SJCRH30 (cell line): ENCODE measurements at places on chromosomes 2 and 18. TPM values are rescaled to one million over a fixed set of nuclear protein-coding genes. Genes with fewer than 3 reads are reported as not detected.
A peak's percentile ranks its signal among the peaks of the same experiment; 100 is the strongest.

- H3K4me3 ChIP-seq: no peak overlapping the region
- DNase-seq: no peak
- H3K4me1 ChIP-seq: no peaks in the 10 kb centered on the region
- no peak overlapping the region for H3K27ac ChIP-seq
These were observed 519.1 kb downstream of the SOX11 start for GRCh38 chr2:6211236-6211635.

DNA sequence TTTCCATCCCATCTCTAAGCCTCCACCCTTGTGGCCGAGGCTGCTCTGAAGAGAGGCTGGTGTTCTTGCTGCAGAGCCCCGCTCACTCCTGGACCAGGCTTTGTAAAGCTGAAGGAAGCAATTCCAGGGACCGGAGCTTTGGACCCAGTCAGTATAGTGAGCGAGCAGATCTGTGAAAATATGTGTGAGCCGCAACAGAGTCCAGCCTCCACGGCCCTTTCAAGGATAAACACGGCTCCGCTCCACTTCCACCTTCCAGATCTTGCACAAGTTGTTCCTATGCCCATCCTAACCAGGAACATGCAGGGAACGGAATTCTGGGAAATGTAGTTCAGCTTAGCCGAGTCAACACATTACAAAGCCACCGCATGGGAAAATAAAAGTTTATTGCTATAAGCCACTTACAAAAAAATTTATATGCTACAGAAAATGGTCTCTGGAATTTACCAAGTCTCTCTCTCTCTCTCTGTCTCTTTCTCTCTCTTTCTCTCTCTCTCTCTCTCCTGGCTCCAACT, 151.7 kb upstream of the ZNF521 start:
- H3K27me3 ChIP-seq: no peaks in the 10 kb centered on the region
- no peaks in the 10 kb centered on the region for H3K4me1 ChIP-seq
- no peaks in the 10 kb centered on the region for H3K36me3 ChIP-seq
- H3K27ac ChIP-seq: peak overlapping the region; percentile 53

GRCh38 chr2:178244777-178245176, 50.5 kb downstream of the OSBPL6 start:
- peaks cover 16% of the 10 kb centered on the region for H3K4me1 ChIP-seq
- H3K36me3 ChIP-seq: no peaks in the 10 kb centered on the region
- DNase-seq: no peak
- no peaks in the 10 kb centered on the region for H3K27me3 ChIP-seq
- H3K4me3 ChIP-seq: no peak overlapping the region
- H3K27ac ChIP-seq: no peak overlapping the region

The RRM2 gene
- 417 and 456 TPM in 2 replicates for total RNA-seq

The ADD2 gene
- total RNA-seq: 0.08 and 0.13 TPM in 2 replicates

DNA sequence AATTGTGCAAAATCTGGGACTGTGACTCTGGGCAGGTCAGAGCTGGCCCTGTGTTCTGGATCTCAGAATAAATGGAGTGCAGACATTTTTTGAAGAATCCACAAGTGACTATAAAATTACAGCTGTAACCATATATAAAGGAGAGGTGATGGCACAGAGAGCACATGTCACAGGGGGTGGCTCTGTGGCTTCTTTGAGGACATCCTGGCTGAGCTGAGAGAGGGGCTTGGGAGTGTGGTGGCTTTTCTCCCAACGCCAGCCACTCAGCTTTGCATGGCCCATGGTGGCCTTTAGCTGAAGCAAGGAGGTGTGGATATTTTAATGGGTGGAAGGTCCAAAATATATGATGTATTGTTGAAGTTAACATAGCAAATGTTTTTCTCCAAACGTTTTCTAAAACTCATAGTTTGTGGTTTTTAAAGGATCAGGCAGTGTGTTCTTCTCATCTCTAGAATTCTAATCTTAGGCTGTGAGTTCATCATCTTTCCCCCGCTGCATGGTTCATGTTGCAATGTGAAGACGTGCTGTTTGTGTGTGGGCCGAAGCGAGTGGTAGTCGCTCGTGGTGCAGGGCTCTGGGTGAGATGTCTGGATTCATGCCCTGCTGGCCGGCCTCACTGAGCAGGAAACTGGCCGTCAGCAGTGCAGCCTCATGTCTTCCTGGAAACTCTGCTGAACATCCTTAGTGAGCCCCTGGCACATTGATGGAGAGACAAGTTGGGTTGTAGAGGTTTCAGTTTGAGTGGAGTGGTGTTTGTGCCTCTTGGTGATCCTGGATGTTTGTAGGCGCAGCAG, 109.9 kb downstream of the ZNF236 start:
- H3K27ac ChIP-seq: no peak overlapping the region
- H3K4me1 ChIP-seq: no peaks in the 10 kb centered on the region
- no peaks in the 10 kb centered on the region for H3K27me3 ChIP-seq
- no peak overlapping the region for H3K4me3 ChIP-seq
- H3K36me3 ChIP-seq: no peaks in the 10 kb centered on the region

DNA sequence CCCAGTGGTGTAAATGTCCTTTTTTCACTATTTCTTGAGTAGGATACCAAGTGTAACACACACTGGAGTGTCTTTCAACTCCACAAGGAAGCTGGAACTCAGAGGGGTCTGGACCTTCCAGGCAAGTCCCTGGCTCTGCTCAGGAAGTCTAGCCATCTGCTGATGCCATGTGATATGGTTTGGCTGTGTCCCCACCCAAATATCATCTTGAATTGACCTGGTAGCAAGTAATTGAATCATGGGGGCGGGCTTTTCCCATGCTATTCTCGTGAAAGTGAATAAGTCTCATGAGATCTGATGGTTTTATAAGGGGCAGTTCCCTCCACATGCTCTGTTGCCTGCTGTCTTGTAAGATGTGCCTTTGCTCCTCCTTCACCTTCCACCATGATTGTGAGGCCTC, 99.4 kb upstream of the CDC42EP3 start:
- H3K36me3 ChIP-seq: no peaks in the 10 kb centered on the region
- no peaks in the 10 kb centered on the region for H3K27me3 ChIP-seq
- no peak overlapping the region for H3K27ac ChIP-seq

DNA sequence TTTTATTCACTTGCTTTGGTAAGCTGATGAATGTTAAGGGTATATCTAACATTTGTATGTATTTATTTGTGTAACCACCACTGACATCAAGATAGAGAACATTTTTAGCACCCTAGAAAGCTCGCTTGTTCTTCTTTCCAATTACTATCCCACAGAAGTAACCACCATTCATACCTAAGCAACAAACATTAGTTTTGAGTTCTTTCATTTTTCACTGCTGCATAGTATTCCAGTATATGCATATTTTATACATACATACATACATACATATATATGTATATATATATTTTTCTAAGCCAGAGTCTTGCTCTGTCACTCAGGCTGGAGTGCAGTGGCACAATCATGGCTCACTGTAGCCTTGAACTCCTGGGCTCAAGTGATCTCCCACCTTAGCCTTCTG, 11.1 kb upstream of the DYM start:
- DNase-seq: no peak
- no peaks in the 10 kb centered on the region for H3K27me3 ChIP-seq
- H3K36me3 ChIP-seq: no peaks in the 10 kb centered on the region
- no peak overlapping the region for H3K27ac ChIP-seq

The NDUFS1 gene
- total RNA-seq: 115 and 124 TPM in 2 replicates

DNA sequence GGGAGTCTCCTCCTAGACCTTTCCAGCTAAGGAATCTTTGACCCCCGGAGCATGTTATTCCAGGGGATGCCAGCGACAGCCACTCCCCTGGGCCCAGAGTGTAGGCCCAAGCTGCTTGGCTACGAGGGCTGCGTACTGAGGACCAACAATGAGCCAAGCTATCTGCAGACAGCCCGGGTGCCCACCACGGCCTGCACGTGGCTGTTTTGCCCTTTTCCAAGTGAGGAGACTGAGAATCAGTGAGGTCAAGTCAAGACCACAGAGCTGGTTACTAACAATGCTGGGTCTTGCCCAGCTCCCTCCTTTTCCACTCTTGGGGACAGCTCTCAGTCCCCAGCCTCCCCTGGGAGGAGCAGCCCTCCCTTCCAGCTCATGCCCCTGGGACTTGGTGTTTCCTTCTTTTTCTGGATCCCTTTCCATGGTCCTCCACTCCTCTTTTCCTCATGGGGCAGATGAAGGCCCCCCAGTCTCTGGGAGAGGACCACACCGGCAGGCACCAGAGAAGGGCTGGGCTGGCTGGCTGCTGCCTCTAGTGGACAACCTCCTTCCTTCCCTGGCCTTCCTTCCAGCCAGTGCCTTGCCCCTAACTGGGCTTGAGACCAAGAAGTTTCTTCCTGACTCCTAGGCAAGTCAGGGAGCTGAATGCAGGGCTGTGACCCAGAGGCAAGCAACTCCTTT, 550 bp upstream of the MALL start:
- no peak overlapping the region for H3K27ac ChIP-seq
- H3K27me3 ChIP-seq: no peaks in the 10 kb centered on the region; the same call in 1 of the 2 replicates
- no peak for DNase-seq
- H3K4me3 ChIP-seq: no peak overlapping the region
- H3K4me1 ChIP-seq: no peaks in the 10 kb centered on the region

The UGT1A4 gene
- total RNA-seq: not detected in 2 replicates

DNA sequence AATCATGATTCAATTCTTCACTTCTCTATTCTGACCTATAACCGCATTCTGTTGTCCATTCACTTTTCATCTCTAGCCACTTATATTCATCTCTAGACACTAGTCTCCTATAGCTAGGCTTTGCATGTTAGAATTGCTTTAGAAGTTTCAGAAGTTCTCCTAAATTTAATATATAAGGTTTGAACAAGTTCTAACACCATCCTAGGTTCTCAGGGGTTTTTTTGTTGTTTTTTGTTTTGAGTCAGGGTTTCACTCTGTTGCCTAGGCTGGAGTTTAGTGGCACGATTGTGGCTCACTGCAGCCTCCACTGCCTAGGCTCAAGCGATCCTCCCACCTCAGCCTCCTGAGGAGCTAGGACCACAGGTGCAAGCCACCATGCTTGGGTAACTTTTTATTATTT, 19.9 kb downstream of the WDSUB1 start:
- H3K27me3 ChIP-seq: no peaks in the 10 kb centered on the region
- H3K4me1 ChIP-seq: no peaks in the 10 kb centered on the region
- H3K4me3 ChIP-seq: no peak overlapping the region
- DNase-seq: no peak

The EMILIN1 gene
- 80.5 and 87.7 TPM in 2 replicates for total RNA-seq

DNA sequence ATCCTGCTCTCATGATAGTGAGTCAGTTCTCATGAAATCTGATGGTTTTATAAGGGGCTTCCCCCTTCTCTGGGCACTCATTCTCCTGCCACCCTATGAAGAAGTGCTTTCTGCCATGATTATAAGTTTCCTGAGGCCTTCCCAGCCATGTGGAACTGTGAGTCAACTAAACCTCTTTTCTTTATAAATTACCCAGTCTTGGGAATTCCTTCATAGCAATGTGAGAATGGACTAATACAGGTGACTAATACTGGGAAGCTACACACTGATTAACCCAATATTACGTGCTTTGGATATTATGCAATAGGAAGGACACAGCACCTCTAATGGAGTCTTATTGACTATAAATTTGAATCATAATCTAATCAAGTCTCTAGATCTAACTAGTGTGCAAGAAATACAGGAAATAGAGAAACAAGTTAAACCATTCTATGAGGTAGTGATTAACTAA, 107.2 kb upstream of the ETAA1 start:
- no peak overlapping the region for H3K27ac ChIP-seq
- no peak for DNase-seq
- no peaks in the 10 kb centered on the region for H3K4me1 ChIP-seq

GRCh38 chr2:58634653-58635370, 393.7 kb upstream of the FANCL start:
- no peak overlapping the region for H3K27ac ChIP-seq
- H3K4me3 ChIP-seq: no peak overlapping the region

DNA sequence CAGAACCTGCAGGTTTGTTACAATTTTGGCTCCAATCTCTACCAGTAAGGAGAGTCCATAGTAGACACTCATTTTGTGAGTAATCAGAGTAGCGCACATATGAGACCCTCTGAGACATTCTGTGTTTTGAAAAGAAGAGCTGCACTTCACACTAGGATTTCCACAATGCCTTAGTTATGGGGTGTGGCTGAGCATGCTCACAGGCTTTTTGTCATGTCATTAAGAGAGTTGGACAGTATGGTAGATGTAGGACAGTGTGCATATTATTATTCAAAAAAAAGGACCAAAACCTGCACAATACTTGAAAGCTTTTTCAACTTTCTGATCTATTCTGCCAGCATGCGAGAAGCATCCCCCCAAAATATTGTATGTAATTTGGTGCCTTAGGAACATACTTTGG, 24.9 kb upstream of the TRIM43B start:
- no peaks in the 10 kb centered on the region for H3K4me1 ChIP-seq
- H3K27ac ChIP-seq: no peak overlapping the region
- no peaks in the 10 kb centered on the region for H3K36me3 ChIP-seq
- H3K4me3 ChIP-seq: no peak overlapping the region

The GAREM2 gene
- 4.9 and 5.0 TPM in 2 replicates for total RNA-seq

DNA sequence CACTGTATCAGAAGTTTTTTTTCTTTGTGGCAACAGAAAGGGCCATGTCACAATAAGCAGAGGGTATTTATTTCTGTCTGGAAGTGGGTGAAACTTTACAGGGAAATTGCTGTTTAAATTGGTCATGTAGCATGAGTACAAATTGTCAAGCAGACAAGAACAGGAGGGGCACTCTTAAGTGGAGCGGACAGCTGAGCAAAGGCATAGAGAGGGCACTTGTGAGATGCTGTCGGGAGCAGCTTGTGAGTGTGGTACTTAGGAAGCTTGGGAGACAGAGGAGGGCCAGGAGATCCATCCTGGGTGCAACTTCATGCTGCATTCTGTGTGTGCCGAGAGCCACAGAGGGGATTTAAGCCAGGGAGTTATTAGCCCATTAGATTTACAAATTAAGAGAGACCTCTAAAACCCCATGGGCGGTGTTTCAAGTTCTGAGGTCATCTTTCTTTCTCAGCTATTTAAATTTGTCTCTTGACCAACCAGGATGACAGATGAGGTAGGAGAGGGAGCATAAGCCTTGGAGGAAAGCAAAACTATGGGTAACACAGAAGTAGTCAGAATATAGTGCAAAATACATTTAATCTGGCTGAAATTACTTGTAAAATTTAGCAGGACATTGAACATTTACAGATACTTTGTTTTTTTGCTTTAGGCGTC, 30.4 kb downstream of the INPP4A start:
- H3K4me1 ChIP-seq: peaks cover 43% of the 10 kb centered on the region
- no peak overlapping the region for H3K27ac ChIP-seq
- no peak overlapping the region for H3K4me3 ChIP-seq
- H3K36me3 ChIP-seq: no peaks in the 10 kb centered on the region

GRCh38 chr2:222813177-222813843, 47.5 kb upstream of the ACSL3 start:
- DNase-seq: no peak
- no peak overlapping the region for H3K4me3 ChIP-seq
- no peaks in the 10 kb centered on the region for H3K36me3 ChIP-seq
- no peaks in the 10 kb centered on the region for H3K27me3 ChIP-seq
- H3K4me1 ChIP-seq: no peaks in the 10 kb centered on the region
- no peak overlapping the region for H3K27ac ChIP-seq

GRCh38 chr2:232521959-232522622, 1.9 kb downstream of the PRSS56 start:
- no peaks in the 10 kb centered on the region for H3K36me3 ChIP-seq
- peaks cover 21% of the 10 kb centered on the region for H3K27me3 ChIP-seq
- H3K27ac ChIP-seq: no peak overlapping the region
- H3K4me3 ChIP-seq: peak overlapping the region; percentile 41
